ENCODE measurements at places on chromosomes 1 and 21.

- DNase-seq = no peak
Measured at GRCh38 chr1:11024154-11024873, 11.9 kb downstream of the TARDBP start.

DNA sequence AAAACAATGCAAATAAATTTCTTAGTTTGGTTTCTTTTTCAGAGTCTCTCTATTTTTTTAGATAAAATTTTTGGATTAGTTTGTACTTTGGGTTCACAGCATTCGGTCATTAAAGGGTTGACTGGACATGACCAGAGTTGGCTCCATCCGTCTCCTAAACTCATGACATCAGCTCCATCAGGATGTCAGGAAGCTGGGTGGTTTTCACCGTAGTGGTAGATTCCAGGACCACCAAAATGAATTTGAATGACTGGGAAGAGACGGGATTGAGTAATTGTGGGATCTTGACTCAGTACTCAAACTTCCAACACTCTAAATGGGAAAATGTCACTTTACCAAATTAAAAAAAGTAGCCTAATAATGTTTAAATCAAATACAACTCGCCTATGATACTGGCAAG lies 279.2 kb upstream of the DUSP10 start:
- no peak for DNase-seq

GRCh38 chr1:226978432-226979114 lies 38.5 kb downstream of the COQ8A start:
- DNase-seq = no peak

DNA sequence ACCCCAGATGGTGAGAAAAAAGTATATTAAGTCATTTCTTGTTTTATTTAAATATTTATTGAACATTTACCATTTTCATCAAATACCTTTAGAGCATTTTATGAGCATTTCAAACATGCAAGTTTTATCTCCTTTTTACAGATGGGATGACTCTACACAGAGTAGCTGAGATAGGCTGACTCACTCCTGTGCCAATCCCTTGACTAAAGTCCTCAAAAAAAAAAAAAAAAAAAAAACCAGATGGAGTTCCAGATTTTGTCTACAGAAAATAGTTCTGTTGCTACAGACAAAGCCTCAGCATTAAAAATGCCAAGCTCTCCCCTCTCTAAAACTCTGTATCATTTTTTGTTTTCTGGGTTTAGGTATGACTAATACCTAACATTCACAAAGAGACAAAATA lies 303.0 kb upstream of the PLD5 start:
- DNase-seq = no peak

GRCh38 chr1:183642166-183642565 lies 6.6 kb upstream of the ARPC5 start:
- no peak for DNase-seq

GRCh38 chr1:17101261-17101660 lies 18.0 kb downstream of the PADI2 start:
- DNase-seq = peak; percentile 49

- DNase-seq = no peak
Measured at GRCh38 chr1:14583788-14584187, 14.7 kb upstream of the KAZN start.

DNA sequence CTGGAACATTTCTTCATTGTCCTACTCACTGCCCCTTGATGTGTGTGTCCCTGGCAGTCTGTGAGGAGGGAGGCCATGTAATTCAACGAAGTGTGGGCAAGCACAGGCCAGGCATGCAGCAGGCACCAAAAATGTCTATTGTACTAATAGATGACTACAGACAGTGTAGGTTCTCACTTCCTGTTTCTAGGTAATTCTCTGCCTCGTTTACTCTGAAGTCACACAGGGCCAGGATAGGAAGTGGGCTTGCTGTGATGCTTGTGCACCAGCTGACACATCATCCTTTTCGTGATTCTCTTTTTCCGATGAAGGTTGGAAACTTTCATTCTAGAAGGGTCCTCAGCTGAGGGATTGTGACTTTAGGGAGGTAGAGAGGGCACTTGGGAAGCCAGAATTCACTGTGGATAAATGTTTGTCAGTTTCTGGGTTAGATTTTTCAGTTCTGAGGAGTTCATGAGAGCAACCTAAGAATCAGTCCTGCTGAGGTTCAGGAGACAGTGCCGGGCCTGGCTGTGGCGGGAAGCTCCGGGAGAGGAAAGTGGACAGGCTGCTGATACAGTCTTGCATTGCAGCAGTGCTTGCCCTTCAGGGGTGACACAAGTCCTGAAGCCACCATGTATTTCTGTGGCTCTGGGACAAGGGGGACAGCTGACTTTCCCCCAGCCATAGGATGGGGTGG lies 4.3 kb upstream of the CSF1 start:
- DNase-seq = no peak

- no peak for DNase-seq
Measured at GRCh38 chr21:42744520-42745445, 91.4 kb downstream of the PDE9A start.

- DNase-seq = no peak
Measured at GRCh38 chr1:31575369-31576140, 760 bp upstream of the TINAGL1 start.

GRCh38 chr1:188295157-188295556 lies 1466.4 kb downstream of the PLA2G4A start:
- no peak for DNase-seq

DNA sequence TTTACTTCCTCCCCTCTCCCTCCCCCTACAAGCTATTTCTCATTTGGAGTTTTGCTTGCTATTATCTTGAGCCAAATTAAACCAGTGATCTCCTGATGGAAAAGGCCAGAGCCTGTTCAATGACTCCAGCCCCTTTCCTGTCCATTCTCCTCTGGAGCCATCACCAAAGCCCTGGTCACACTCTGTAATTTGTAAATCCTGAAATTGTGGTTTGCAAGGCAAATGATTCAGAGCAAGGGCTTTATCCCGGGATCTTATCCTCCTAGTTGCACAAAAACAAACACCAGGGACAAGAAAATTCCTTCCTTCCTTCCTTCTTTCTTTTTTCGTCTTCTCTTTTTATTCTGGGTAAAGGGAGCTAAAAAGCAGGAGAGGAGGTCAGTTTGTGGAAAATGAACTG lies 366.1 kb upstream of the ST6GALNAC5 start:
- no peak for DNase-seq

- no peak for DNase-seq
Measured at GRCh38 chr1:233242827-233243483, 52.6 kb downstream of the PCNX2 start.

DNA sequence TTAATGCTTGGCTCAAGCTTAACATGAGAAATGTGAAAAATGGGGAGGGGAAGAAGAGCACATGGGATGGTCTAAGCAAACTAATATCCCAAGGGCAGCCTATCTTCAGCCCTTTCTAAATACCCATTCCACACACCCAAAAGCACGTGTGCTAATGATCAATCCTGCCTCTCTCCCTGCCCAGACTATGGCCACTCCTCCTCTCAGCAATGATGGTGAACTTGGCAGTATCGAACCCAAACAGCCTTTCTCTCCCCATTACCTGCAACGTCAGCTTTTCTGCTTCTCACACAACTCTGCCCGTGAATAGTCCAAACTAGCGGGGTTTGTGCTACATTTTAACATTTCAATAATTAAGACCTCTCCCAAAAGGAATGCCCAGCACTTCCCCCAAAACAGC lies 41.6 kb downstream of the SSBP3 start:
- DNase-seq = no peak

- DNase-seq = no peak
Measured at GRCh38 chr1:226135059-226135651, 51.4 kb downstream of the ACBD3 start.

DNA sequence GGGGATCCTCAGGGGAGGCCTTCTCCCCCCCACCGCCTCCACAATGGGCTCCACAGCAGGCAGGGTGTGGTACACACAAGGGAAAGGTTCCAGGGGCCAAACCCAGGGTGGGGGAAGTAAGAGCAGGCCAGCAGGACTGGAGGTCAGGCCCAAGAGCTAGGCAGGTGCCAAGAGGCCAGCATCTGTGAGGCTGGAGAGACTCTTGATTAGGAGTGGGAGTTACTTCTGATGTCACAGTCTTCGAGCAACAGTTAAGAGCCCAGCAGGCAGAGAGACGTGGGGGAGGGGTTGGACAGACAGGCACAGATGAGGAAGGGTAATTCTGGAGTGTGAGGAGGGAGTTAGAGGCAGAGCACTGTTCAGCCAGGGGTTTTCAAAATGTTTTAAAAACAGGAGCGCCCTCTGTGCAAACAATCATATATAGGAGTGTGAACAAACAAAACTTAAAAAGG lies 55.8 kb downstream of the SLC9A1 start:
- DNase-seq = peak; percentile 66

DNA sequence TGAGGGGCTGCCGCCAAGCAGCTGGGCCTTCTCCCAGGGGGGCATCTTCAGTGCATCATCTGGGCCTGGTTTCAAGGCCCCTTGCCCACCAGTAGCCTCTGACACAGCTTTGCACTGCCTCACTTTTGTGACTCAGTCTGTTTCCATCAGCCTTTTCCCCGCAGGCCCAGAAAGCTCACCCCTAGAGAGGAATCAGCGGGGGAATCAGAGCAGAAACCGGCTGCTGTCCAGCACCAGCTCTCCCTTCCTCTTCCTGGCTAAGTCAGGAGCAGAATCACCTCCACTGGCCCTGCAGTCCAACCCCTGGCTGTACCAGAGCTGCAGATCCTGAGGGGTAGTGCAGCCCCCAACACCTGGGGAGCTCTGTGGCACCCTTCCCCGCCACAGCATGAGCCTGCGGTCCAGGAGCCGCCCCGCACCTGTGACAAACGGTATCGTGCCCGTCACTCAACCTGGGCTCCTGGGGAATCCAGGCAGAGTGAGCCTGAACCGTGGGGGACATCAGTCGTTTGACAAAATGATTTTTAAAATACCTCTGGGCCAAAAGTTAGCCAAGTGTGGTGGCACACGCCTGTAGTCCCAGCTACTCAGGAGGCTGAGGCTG lies 83.3 kb upstream of the TMEM51 start:
- DNase-seq = no peak

DNA sequence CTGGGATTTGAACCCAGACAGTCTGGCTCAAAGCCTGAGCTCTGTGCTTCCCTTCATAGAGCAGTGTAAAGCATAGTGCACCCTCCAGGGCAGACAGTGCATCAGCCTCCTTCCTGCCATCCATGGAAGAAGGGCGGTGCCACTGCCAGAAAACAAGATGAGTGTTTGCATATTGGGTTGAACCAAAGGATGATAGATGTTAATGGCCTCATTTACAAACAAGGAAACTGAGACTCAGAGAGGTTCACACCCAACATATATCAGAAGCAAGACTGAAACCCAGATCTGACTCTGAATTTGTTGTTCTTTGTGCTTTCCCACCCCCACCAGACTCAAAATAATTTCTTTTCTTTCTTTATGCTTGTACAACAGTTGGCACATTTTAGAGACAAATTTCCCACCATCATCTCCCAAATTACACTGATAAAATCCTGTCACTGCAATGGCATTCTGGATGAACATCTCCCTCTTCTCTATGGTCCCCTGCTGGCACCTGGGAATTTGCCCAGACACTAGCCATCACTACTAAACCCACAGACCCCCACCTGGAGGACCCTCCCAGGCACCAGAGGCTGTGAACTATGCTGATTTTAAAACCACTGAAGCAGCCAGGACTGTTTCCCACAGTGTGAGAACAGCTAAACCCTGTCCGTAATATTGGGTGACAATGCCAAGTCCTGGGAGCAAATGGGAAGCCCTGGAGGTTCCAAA lies 45.4 kb upstream of the MPZL1 start:
- DNase-seq = no peak

GRCh38 chr1:208137193-208137592 lies 107.0 kb downstream of the PLXNA2 start:
- peak; percentile 68 for DNase-seq

DNA sequence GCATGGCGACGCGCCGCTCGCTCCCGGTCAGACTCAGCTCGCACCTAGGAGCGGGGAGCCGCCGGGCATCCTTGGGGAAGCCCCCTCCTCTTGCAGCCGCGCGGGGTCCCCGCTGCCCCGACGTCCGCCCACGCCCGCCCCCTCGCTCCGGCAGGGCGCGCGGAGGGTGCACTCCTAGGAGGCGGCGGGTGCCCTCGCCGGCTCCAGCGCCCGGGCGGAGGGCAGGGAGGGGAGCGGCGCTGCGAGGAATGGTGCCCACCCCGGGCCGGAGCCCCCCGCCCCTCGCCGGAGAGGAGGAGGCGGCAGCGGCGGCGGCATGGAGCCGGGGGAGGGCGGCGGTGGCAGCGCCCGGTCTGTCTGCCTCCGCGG lies 488 bp downstream of the FAM78B start:
- DNase-seq = no peak

DNA sequence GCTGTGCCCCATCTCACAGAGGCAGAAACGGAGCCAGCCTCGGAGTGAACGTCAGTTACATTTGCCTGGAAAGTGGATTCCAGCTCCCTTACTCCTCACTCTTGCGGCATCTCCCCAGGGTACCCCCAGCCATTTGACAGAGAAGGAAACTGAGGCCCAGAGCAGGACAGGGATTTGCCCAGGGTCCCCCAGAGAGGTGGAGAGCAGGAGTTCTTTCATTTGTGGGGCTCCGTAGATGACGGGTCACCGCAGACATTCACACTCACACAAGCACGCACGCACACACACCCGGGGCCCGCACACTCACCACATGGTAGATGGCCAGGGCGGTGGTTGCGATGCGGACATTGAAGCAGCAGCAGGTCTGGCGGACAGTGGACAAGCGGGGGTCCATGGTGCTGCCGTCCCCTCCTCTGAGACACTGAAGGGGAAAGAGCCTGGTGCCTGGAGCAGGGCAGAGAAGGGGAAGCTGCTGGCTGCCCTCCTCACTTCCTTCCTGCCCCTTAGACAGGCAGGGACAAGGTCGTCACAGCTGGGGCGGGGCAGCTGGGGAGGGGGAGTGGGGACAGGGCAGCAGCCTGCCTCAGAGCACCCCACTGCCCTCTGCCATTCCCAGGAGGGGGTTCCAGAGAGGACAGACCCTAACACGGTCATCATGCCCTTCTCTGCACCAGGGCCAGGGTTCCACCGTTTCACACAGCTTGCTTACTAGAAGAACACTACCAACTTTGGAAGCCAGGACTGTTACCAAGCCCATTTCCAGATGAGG lies at the start of gene LAPTM5:
TSS of gene LAPTM5 (minus strand) at position 423 of the 769 bp plus-strand sequence. CDS start at position 394, 29 bp downstream.
- DNase-seq = no peak

- no peak for DNase-seq
Measured at GRCh38 chr1:245091818-245092637, 62.8 kb upstream of the KIF26B start.

DNA sequence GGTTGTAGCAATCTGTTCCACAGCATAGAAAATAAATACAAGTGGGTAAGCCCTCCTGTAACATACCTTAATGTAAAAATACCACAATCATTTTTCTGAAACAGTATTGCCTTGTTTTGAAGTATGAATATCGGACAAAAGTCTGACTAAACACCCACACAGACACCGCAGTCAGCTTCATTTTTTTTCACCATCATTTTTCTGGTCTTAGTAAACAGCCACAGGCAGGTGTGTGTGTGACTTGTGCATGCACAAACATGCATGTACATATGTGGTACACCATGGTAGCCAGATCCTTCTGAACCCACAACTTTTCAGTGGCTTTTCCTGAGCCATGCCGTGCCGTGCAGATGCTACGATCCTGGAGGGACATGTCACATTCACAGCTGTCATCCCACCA lies 261.7 kb downstream of the PCP4 start:
- DNase-seq = no peak
